Lower leg skin (tissue), 4 donors: ENCODE measurements at places on chromosomes 12 and 14. TPM values are rescaled to one million over a fixed set of nuclear protein-coding genes. Genes with fewer than 3 reads are reported as not detected.

WDR20 gene
- total RNA-seq = 33.7 TPM

IKBIP gene
- total RNA-seq = 4.6 TPM

ACSM4 gene
- total RNA-seq = not detected

KRT75 gene
- 5.2 TPM for total RNA-seq

LRTM2 gene
- total RNA-seq = not detected

BATF gene
- 7.3 TPM for total RNA-seq

APOLD1 gene
- 89.7 TPM for total RNA-seq

CD163 gene
- total RNA-seq = 64.0 TPM

SAMD15 gene
- total RNA-seq = not detected

MMP19 gene
- 6.1 TPM for total RNA-seq

GLIPR1L1 gene
- not detected for total RNA-seq

DNA sequence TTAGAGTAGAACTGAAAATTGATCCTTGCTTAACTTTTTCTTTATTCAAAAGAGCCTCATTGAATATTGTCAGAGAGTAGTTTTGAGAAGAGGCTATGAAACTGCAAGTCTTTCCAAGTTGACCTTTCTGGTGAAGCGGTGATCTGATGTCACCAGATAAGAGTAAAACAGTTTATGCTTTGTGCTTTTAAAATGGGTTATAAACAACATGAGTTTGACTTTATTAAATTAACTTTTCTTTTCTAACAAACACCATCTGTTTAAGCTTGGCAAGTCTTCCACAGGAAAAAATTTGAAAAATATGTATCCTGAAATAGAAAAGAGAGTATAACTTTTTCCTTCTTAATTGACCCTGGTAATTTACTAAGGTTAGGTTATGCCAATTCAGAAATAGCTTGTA, 408.7 kb upstream of the NOVA1 start:
- no peak for DNase-seq

DNA sequence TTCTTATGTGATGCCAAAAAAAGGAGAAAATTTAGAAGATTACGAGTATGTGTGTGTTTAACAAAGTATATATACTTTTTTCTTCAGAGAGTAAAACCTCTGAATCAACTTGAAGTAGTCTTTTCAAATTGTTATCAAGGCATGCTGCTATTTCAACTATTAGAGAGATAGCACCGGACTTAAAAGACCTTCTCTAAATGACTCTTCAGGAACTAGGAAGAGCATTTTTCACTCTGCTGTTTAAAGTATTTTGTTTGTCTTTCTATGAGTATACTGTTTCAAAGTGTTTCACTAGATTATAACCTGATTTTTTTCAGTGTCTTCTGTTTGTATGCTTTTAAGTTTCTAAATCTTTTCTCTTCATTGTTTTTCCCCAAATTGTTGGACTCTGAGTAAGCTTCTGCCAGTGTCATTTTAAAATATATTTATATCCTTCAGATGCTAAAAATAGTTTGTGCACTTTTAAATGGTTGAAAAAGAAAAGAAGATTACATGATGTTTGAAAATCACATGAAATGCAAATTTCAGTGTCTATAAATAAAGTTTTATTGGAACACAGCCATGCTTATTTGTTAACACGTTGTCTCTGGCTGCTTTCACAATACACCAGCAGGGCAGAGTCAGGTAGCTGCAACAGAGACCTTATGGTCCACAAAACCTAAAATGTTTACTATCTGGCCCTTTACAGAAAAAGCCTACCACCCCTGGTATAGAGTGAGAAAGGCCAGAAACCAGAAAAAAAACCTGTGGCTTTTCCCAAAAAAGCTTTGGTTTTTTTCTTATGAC, 21.3 kb downstream of the CRADD start:
- no peak for DNase-seq

DNA sequence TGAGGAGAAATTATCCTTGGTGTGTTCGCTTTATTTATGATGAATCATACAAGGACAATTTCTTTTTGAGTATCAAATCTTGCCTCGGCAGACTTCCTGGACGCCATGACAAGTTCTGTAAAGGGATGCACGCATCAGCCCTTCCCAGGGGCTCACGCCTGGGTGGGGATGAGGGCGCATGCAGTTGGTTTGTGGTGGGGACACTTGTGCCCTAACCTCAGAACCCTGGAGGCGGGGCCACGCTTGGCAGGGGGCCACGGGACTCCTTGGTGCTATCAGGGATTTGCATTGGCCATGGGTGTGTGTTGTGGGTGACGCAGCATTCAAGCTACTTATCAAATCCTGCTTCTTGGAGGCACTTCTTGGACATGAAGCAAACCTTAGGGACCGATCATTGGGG, 143.8 kb upstream of the RTL1 start:
- DNase-seq = no peak

DNA sequence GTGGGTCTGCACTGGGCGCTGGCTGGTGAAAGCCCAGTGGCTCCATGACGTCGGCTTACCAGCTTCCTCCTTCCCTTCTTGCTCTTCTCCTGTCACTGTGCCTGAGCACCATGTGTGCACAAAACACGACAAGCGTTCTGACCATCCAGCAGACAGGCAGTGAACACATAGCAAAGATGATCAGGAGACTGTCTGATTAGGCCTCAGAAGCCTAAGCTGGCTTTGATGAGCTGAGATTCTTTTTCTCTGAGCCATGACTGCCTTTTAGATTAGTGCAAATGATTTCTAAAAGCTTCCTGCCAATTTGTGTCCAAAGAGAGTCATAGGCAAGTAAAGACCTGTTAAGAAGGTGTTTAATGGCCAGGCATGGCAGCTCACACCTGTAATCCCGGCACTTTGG, 83.1 kb downstream of the AACS start:
- no peak for DNase-seq
